ENCODE measurements at places on chromosomes 7 and 10.

- no peak for DNase-seq
These were observed 20.8 kb upstream of the RAB18 start for GRCh38 chr10:27482984-27483956.

DNA sequence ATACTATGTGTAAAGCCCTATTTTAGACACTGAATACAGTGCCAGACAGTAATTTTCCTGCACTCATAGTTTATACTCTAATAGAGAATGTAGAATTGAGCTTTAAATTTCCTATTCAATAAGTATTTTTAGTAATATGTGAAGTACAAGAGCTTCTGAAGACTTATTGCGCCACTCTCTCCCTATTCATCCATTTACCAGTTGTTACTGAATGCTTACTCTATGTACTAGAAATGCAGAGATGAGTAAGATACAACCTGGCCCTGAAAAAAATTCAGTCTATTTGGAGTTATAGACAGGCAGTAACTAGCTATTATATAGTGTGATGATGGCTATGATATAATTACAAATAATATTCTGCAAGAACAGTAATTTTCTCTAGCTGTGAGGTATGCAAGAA, 98.8 kb downstream of the ADK start:
- no peak for DNase-seq

DNA sequence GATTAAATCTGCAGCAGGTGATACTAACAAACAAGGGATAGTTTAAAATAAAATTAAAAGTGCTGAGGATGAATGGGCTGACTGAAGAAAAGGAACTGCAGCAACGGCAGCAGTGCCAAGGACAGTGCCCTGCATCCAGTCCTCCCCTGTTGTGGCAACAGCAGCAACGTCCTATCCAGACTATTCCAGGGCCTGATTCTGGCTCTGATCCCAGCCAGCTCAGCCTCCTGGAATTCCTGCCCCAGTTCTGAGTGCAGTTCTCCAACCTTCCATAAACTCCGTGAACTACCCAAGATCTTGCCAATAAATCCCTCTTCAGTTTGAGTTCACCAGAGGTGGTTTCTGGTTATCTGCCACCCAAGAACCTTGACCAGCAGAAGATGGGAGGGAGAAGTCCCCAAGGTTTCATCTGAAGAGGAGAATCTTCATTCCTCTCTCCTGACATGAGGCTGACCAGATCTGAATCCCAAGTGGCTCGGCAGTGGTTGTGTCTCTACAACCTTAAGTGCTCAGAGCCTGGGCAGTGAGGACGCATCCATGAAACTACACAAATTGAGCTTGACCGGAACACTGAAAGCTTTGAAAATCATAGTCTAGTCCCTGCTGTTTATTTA, 115.8 kb downstream of the SORBS1 start:
- no peak for DNase-seq

GRCh38 chr10:3770611-3771110, 14.3 kb downstream of the KLF6 start:
- no peak for DNase-seq

DNA sequence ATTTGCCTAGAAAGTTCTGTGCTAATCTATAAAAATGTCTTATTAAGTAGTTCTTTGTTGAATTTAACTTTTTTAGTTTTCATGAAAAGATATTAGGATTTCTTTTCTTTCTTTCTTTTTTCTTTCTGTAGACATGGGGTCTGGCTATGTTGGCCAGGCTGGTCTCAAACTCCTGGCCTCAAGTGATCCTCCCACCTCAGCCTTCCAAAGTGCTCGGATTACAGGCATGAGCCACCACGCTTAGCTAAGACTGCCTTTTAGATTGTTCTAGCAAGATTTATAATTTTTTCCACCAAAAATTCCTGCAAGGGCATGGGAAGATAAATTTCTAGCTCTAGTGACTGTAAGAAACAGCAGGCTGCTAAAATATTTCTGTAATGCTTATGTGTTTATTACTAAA, 140.5 kb downstream of the WDR37 start:
- DNase-seq: no peak

DNA sequence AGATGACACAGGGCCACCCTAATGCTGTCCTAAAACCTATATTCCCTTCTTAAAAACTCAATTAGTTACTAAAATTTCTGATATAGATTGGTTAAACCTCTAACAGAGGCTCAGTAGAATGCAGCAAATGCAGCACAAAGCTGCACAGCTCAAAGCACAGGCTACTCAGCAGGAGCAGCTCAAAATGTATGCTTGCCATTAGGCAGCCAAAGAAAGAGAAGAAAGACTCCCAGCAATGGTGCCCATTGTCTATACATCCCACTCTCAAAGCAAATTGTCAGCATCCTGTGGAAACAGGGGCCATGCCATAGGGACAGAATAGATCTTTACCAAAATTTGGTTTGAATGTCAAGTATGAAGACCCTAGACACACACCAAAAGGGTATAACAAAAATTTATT, 73.5 kb downstream of the TFPI2 start:
- no peak for DNase-seq

DNA sequence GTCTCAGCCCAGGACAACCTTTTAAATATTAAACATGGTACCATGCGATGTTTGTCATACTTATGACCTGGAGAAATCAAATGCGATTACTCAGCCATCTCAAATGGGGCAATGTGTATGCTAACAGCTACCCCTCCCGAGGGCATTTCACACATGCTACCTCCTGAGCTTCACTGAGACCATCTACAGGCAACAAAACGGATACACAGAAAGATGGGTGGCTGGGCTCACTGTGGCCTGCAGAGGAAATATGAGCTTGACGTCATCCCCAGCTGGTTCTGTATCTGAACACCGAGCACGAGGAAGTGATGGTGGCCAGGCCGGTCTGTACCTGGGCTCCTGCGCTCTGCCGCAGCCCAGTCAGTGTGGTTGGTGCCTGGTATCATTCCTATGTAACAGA, 374.3 kb downstream of the RPS24 start:
- no peak for DNase-seq
